ENCODE measurements at places on chromosomes 11 and 22.

DNA sequence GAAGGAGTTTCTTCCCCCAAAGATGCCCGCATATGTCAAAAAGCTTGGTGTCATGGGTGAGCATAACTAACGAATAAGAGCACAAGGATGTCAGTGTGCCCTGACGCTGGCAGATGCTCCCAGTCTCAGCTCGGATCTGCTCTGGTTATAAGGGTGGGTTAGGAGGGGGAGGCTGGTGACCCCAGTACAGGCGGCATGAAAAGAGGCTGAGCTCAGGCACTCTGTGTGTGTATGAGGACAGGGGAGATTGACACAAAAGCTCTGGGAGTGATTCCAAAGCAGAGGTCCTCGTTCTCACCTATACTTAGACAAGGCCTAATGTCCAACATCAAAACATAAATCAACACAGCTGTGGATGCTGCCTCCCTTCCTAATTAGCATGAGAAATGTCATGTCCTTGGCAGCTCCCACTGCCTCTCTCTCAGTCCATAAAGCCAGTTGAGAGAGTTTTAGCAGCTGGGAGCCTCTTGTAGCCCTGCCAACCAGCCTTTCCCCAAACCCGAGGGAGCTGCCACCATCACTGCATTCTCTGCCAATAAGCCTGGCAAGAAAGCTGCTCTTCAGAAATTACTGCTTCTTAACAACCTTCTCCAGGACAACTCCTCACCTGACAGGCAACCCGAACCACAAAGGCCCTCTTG, 59.8 kb downstream of the SC5D start:
- no peak for DNase-seq

DNA sequence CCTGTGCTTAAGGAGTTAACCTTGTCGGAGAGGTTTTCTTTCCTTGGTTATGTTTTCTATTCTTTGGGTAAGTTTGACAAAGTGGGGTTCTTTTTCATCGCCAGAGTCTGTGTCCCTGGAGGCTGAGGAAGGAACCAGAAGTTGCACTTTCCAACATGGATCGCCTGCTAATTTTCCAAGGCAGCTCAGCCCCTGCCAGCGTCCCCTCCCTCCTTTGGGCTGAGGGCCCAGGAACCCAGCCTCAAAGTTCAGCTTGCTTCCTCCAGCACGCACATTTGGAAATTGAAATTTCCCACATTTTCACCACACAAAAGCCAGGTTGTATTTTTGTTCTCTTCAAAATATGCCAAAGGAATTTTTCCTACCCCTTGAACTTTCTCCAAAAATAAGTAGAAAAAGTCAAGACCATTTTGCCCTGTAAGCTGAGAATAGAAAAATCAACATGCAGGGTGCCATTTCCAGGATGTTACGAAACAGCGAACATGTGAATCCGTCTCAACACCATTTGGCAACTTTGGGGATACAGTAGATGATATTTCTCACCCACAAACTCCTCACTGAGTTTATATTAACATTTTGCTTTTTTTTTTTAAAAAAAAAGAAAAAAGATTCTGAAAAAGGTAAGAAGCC, 343.5 kb downstream of the TENM4 start:
- DNase-seq = no peak

GRCh38 chr11:108790501-108791299, 125.8 kb downstream of the DDX10 start:
- DNase-seq = peak; percentile 15

DNA sequence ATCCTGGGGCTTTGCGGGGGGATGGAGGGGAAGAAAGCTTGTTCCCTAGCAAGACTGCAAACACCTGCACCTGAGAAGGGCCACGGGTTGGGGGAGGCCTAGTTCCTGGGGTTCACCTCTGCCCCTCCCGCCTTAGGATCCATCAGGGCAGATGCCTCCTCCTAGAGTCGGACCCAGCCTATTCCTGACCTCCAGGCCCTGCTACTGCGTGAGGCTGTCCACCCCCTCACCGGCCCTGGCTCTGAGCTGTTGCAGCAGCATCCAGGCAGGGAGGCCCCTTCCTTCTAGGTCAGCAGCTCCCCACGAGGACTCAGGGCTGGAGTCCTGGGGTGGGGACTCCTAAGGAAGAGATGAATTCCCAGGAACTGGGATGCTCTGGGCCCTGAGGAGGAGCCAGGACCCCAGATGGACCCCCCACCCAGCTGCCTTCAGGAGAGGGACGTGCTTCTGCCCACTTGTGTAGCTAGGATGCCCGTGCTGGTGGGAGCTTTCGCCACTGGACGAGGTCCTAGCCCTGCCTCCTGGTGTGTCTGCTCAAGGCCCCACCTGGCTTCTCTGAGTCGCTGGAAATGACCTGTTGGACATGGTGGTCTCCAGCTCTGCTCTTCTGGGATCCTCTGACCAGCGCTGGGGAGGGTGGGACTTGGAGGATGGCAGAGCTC, 10.3 kb downstream of the MRGPRF start:
- no peak for DNase-seq

DNA sequence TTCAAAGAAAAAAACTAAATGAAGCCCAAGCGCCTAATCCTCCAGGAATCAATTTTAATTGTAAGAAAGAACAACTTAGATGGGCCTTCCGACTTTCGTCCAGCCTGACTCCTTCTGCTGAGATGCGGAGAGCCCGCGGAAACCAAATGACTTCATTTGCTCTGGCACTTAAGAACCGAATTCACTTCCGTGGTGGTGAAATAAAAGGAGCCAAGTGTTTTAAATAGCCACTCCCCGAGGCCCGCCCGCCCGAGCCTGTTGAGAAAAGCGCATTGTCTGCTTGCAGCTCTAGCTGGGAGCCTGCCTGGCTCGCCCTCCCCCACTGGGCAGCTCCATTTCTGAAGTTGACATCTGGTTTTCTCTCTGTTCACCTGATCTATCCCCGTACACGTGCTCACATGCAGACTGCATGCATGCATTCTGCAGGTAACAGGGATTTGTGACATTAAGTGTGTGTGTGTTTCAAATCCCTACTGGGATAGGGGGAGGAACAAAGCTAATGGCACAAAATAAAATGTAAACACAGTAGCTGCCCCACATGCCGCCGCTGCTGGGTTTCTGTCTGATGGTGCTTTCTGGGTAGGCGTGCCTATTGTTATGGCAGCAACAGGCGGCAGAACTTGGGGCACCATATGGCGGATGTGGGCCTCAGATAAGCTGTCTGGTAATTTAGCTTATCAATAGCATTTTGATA, 6.2 kb downstream of the TEAD1 start:
- DNase-seq = peak; percentile 60

GRCh38 chr11:90135016-90135415, 553 bp downstream of the NAALAD2 start:
- no peak for DNase-seq

DNA sequence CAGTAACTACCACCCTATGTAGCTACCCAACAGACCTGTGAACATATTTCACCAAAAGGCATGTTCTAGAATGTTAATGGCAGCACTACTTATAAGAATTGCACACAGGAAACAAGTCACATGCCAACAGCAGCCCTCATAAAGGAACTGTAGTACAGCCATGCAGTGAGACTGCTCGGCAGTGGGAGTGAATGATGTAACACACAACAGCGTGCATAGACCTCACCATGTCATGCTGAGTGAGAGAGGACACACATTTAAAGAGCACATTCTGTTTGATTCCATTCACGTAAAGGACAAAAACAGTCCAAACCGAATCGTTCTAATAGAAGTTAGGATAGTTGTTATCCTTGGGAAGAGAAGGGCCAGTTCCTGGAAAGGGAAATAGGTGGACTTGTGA, 27.2 kb upstream of the KIRREL3 start:
- no peak for DNase-seq

DNA sequence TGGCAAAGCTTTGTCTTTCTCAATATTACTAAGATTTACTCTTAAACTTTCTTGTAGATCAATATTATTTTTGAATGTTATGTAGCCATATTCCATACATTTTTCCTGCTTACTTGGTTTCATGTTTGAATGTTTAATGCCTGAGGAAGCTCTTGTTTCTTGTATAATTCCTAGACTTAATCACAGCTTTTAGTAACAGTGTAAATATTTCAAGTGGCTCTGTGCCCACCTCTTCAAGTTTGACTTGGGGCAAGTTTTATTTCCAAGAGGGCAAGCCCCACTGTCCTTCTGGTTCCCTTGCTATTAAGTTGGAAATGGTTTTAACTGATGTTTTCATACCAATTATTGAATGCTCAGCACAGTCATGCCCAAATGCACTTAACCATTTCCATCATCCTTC, 1004.1 kb downstream of the OPCML start:
- no peak for DNase-seq

- peak; percentile 94 for DNase-seq
Observed at GRCh38 chr22:24510637-24511625, 15.8 kb downstream of the UPB1 start.

DNA sequence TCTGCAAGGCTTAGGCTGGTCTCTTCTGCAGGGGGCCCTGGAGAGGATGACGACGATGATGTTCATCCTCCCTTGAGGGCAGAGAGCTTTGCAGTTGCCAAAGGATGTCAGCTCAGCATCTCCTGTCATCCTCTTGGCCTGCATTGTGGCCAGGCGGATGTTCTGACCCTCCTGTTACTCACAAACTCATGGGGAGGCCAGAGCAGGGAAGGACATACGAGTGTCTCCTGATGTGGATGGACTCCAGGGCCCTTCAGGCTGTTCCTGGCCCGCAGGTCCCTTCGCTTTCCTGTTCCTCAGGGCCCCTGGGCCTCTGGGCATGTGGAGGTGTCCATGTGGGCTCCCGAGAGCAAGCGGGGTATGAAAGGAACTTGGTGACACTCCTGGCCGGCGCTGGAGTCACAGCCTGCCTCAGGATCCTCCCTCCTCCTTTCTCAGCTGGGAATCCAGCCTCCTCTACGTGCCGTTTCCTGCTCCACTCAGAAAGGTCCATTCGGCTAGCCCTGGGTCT, 8.5 kb downstream of the ADORA2A start:
- DNase-seq = no peak

- peak; percentile 17 for DNase-seq
Observed at GRCh38 chr11:119789766-119790407, 60.9 kb upstream of the NECTIN1 start.

- DNase-seq = no peak
Observed at GRCh38 chr22:25661073-25661472, 80.9 kb upstream of the MYO18B start.

Measured in hematopoietic multipotent progenitor cell treated with erythropoietin and hydrocortisone succinate and interleukin-3 and kit ligand, for 8 days (in vitro differentiated cells).